ENCODE measurements at places on chromosomes 7 and 10.

DNA sequence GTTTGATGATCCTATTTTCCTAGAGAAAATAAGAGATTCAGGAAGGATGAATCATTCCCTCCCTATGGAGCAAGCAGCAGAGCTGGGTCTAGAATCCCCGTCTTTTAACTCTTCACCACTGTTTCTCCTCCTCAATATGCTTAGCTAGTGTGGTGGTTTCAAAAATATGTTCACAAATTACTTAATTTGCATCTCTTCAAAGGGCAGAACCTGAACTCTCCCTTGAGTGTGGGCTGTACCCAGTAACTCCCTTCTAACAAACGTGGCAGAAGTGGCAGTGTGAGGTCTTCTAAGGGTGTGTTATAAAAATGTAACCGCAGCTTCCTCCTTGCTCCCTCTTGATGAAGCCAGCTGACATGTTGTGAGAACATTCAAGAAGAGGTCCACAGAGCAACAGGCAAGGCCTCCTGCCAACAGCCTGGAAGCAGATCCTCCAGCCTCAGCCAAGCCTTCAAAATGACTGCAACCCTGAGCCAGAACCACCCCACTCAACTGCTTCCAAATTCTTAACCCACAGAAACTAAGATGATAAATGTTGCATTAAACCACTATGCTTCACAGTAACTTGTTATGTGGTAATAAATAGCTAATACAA, 36.6 kb downstream of the SRPK2 start:
- DNase-seq: no peak

GRCh38 chr10:81081887-81082620, 544.4 kb downstream of the SH2D4B start:
- no peak for DNase-seq

- no peak for DNase-seq
Measured at GRCh38 chr10:18136073-18136791, 4.0 kb upstream of the CACNB2 start.

- no peak for DNase-seq
Measured at GRCh38 chr7:8035647-8036518, 67.3 kb downstream of the GLCCI1 start.

GRCh38 chr7:130959743-130960207, 225.8 kb upstream of the KLF14 start:
- no peak for DNase-seq

Data from NCI-H2107 (cell line).